ENCODE measurements at places on chromosomes 1 and 21. TPM values are rescaled to one million over a fixed set of nuclear protein-coding genes. Genes with fewer than 3 reads are reported as not detected.

- DNase-seq: peak; percentile 63
These were observed 300.0 kb downstream of the BARHL2 start for GRCh38 chr1:90417126-90417525.

DNA sequence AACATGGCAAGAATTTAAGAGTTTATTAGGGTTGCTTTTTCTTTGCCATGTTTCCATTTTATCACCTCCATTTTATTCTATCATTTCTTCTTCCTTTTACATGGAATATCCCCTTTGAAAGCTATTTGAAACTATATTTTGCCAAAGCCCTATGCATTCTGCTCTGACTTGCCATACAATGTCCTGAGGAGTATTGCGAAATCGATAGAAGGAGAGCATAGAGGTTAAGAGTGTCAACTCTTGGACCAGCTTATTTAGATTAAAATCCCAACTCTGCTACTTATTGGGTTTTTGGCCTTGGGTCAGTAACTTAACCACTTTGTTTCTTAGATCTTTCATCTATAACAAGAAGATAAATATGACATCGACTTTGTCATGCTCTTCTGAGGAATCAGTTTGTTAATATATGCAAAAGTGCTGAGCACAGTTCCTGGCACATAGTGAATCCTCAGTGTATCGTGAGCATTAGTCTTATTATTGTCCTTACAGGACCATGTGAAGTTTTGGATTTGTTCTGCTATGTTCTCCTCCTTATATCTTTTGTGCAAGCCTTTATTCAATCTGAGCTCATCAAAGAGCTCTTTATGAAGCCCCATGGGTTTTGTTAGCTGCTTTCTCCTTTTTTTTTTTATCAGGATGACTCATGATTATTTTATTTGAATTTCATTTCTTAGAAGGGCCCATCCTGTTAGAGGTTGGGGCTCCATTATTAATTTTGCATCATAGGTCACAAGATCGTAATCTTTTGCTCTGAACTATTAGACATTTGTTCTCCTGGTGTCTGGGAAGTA, 17.6 kb downstream of the ACKR1 start:
- DNase-seq: no peak

DNA sequence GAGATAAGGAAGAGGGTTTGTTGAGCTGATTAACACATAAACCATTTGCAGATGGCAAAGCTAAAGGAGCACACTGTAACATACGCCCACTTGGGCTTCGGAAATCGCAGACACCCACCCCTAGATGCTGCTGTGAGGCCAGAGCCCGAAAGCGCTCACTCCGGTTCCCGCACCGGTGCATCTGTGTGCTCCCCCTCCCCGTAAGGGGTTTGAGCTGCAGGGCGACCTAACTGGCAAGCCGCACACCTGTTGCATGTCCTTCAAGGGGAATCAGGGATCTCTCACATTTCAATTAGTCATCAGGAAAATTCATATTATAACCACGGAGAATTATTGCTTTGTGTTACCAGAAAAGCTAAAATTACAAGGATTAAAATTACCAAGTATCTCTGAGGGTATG, 1.4 kb upstream of the CFH start:
- no peak for DNase-seq

DNA sequence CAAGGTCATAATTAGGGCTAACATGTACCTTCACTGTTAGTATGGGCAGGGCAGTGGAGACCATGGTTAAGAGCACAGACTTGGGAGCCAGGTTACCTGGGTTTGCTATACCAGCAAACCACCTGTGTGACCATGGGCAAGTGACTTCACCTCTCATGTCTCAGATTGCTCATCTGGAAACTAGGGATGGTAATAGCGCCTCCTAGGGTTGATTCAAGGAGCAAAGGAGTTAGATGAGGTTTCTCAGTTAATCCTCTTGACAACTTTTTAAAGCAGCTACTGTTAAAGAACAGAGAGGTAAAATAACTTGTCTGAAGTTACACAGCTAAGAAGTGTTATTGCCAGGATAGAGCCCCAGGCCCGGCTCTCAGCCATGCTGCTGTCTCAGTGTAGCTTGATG, 790 bp upstream of the MATN1 start:
- no peak for DNase-seq

The FCRL2 gene
- not detected for total RNA-seq

- no peak for DNase-seq
These were observed 61.6 kb downstream of the MAP3K21 start for GRCh38 chr1:233389169-233389568.

GRCh38 chr1:6148497-6149241, 31.5 kb downstream of the CHD5 start:
- peak; percentile 8 for DNase-seq

The WDR64 gene
- total RNA-seq: not detected

DNA sequence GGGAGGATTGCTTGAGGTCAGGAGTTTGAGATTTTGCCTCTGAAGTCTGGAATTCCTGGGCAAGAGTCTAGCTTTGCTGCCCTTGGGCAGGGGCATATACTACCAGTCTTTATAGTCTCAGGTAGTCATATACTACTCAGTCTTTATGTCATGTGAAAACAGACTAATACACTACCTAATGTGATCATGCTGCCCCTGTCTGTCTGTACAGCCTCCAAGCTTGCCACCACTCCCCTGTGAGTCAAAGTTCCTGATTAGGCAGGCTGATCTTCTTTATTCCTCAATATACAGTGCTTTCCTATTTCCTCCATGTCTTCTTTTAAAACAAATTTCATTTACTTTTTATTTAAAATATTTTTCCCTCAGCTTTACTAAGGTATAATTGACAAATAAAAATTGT, 105.3 kb upstream of the BEND5 start:
- no peak for DNase-seq

GRCh38 chr1:3186526-3186921, 117.5 kb downstream of the PRDM16 start:
- peak; percentile 11 for DNase-seq

DNA sequence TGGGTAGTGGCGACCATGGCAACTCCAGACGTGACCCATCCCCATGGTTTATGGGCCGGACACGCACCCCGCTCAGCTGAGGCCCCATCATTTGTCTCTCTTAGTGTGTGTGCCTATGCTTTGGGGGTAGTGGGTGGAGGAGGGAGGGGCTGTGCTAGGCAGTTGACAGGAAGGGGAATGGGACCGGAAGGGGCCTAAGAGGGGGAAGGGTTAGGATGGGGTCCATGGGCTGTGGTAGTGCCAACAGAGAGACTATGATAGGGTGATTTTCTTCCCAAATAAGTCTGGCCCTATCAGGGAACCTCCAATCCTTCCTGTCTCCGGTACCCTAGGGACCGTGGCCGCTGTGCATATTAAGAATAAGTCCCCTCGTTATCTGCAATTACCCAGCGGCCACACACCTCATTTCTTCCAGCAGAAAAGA, 9.9 kb downstream of the DMAP1 start:
- DNase-seq: no peak

The GPR157 gene
- 3.1 TPM for total RNA-seq

DNA sequence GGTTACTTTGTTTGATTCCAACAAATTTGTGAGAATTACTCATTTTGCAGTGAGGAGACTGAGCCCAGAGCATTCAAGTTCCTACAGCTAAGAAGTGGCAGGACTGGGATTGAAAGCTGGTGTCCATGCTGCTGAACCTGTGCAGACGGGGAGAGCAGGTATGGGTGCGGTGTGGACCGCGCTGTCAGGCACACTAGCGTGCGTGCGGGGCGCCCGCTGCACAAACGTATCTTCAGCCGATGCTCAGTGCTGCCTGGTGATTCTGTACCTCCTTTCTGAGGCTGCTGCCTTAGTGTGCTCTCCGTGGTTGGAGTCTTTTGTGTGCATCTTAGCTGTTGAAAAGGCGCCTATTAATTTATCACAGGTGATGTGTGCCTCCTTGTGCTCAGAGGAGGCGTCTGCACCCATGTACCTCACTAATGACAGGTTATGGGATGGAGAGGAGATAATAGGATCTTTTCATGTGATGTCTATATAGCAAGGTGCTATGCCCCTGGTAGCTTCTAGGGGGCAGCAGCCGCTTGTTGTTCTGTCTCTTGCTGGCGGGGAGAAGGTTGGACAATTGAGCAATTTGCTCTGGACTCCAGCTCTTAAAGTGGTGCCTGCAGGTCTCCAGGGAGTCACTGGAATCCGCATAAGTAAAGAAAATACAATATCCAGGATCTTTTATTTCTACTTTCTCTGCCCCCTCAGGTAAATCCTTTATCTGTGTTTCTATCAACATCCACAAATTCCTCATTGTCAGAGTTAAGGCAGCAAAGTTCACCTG, 32.5 kb downstream of the PEX14 start:
- peak; percentile 72 for DNase-seq

The ROR1 gene
- 10.8 TPM for total RNA-seq

The SYCP1 gene
- total RNA-seq: not detected

The SPRR2E gene
- total RNA-seq: not detected

- DNase-seq: no peak
These were observed 23.3 kb downstream of the CNIH4 start for GRCh38 chr1:224380003-224380402.

- no peak for DNase-seq
These were observed 192.4 kb downstream of the LRRIQ3 start for GRCh38 chr1:74005533-74005932.

The CAMTA1 gene
- 45.5 TPM for total RNA-seq

GRCh38 chr1:8590721-8591351, 226.6 kb downstream of the RERE start:
- no peak for DNase-seq

DNA sequence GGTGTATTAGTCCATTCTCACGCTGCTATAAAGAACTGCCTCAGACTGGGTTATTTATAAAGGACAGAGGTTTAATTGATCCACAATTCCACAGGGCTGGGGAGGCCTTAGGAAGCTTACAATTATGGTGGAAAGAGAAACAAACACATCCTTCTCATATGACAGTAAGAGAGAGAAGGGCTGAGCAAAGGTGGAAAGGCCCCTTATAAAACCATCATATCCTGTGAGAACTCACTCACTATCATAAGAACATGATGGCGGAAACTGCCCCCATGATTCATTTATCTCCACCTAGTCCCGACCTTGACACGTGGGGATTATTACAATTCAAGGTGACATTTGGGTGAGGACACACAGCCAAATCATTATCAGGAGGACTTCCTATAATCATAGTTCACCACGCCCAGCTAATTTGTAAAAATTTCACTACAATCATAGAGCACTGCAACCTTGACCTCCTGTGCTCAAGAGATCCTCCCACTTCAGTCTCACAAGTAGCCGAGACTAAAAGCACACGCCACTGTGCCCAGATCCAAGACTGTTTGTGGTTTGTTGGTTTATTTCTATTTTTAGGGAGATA, 164.9 kb downstream of the RERE start:
- no peak for DNase-seq

- peak; percentile 99 for DNase-seq
These were observed 27.2 kb downstream of the ERI3 start for GRCh38 chr1:44327679-44328491.

GRCh38 chr21:45332981-45333582, 45.4 kb upstream of the POFUT2 start:
- DNase-seq: no peak

DNA sequence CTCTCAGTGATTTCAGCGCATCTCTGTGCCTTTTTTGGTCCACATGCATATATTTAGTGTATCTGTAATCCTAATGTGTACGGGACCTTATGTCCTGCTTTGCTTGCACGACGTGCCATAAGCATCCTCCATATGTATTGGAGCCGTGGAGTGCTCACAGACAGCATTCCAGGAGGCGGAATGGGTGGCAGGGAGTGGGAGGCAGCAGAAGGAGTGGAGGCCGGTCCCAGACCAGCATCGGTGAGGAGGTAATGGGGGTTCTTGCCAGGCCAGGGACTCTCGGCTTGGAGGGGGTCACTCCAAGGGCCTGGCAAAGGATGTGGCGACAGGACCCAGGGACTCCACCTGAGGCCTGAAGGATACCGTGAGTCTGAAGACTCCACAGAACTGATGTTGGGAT, 185.0 kb downstream of the CAMTA1 start:
- DNase-seq: no peak

The PDE4B gene
- total RNA-seq: 19.8 TPM

The CD247 gene
- total RNA-seq: not detected

DNA sequence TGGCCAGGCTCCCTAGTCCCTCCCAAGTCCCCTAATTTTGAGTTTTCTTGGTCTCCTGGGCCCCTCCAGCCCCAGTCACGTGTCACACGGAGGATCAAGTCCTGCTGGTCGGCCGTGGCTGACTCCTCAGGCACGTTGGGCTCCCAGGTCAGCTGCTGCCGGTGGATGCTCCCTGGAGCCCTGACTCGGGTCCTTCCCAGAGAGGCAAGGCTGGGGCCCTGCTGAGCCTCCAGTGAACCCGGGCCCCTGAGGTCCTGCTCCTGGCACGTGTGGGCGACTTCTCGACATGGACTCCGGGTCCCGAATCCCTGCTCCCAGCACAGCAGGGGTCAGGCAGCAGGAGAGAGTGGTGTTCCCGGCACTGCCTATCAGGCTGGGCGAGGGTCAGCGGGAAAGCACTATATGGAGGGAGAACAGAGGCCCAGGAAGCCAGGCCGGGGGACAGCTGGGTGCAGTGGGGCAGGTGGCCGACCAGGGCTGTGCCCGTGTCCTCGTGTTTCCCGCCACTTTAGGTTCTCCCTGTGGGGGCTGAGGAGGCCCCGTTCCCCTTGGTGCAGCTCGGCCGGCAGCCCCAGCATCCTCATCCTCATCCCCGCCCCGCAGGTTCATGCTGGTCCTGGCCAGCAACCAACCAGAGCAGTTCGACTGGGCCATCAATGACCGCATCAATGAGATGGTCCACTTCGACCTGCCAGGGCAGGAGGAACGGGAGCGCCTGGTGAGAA, 13.2 kb downstream of the TMEM240 start:
- DNase-seq: no peak

- DNase-seq: no peak
These were observed 16.4 kb upstream of the ATP1A4 start for GRCh38 chr1:160134791-160135572.

- DNase-seq: no peak
These were observed 296.8 kb downstream of the TPR start for GRCh38 chr1:186078245-186078644.

DNA sequence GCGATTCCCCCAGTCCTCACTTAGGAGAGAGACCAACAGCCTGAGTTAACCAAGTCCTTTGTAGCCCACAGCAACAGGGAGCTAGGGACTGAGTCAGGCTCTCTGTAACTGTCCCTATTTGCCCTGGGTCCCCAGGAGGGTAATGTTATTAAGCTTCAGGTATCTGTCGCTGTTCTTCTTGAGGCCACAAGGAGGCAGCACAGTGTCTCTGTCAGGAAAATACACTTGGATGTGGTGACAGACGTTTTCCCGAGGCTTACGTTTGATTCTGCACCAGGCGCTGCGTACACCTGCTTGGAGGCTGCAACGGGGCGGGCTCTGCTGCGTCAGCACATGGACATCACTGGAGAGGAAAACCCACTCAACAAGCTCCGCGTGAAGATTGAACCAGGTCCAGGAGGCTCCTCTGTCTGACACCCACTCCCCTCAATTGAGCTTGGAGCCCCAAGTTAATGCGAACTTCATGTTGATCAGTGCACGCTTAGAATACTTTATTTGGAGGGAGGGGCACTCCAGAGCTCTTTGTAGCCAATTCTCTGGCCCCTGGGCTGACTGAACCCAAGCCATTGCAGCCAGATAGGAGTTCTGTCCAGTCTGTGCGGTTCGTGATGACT, 10.7 kb upstream of the ELF3 start:
- peak; percentile 33 for DNase-seq

The AZIN2 gene
- 9.1 TPM for total RNA-seq

GRCh38 chr1:18481190-18481920, 625 bp downstream of the KLHDC7A start:
- DNase-seq: no peak

The PRR9 gene
- total RNA-seq: not detected

The GJB5 gene
- not detected for total RNA-seq

- DNase-seq: no peak
These were observed 36.0 kb upstream of the SLAMF9 start for GRCh38 chr1:159990005-159990404.

The BLZF1 gene
- 23.9 TPM for total RNA-seq

Data from fibroblast of lung (primary cell).